ENCODE measurements at places on chromosomes 3 and 15. TPM values are rescaled to one million over a fixed set of nuclear protein-coding genes. Genes with fewer than 3 reads are reported as not detected.

SAMMSON gene
- total RNA-seq = not detected

TGM5 gene
- not detected for total RNA-seq

EFHB gene
- not detected for total RNA-seq

FEZF2 gene
- total RNA-seq = not detected

AHSG gene
- not detected for total RNA-seq

CCR1 gene
- total RNA-seq = 15.9 TPM

OR4F15 gene
- total RNA-seq = not detected

CTXN2 gene
- not detected for total RNA-seq

OSTN gene
- not detected for total RNA-seq

IL17RE gene
- 8.8 TPM for total RNA-seq

LINS1 gene
- 32.2 TPM for total RNA-seq

HRH1 gene
- 4.3 TPM for total RNA-seq

DPPA4 gene
- not detected for total RNA-seq

PPP1R14D gene
- not detected for total RNA-seq

SLCO3A1 gene
- 12.3 TPM for total RNA-seq

TGM4 gene
- not detected for total RNA-seq
